Activated CD4-positive, CD25-positive, alpha-beta regulatory T cell (primary cell): ENCODE measurements at places on chromosomes 3 and 15.

- DNase-seq: no peak
Observed at GRCh38 chr15:78212008-78212407, 22.4 kb downstream of the ACSBG1 start.

GRCh38 chr3:111852540-111852939 is 6.5 kb upstream of the PHLDB2 start:
- no peak for DNase-seq

- DNase-seq: no peak
Observed at GRCh38 chr3:65935724-65936123, 103.0 kb downstream of the MAGI1 start.

DNA sequence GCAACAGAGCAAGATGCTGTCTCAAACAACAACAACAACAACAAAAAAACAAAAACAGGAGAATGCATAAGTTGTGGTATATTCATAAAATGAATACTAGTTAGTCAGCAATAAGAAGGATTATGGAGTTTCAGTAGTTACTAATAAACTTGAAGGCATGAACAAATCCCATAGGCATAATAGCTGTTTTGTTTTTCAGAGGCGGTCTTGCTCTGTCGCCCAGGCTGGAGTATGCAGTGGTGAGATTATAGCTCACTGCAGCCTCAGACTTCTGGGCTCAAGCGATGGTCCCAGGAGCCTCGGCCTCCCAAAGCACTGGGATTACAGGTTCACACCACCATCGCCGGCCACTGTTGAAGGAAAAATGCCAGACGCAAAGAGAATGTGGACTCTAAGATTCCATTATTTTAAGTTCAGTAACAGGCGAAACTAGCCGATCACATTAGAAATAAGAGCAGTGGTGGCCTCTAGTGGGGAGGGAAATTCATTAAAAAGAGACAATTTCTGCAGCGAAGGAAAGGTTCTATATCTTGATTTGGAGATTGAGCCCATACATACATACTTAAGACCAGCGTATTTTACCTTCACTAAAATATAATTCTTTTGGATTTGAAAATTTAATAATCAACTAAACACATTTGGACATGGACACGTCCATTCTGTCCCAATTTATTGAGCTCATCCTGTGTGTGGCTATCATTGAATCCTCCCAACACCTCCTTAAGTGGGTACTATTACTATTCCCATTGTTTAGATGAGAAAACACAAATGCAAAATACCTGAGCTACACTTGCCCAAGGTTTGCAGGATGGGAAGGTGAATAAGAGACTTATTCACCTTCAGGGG is 27.4 kb upstream of the HDAC11 start:
- peak; percentile 11 for DNase-seq

DNA sequence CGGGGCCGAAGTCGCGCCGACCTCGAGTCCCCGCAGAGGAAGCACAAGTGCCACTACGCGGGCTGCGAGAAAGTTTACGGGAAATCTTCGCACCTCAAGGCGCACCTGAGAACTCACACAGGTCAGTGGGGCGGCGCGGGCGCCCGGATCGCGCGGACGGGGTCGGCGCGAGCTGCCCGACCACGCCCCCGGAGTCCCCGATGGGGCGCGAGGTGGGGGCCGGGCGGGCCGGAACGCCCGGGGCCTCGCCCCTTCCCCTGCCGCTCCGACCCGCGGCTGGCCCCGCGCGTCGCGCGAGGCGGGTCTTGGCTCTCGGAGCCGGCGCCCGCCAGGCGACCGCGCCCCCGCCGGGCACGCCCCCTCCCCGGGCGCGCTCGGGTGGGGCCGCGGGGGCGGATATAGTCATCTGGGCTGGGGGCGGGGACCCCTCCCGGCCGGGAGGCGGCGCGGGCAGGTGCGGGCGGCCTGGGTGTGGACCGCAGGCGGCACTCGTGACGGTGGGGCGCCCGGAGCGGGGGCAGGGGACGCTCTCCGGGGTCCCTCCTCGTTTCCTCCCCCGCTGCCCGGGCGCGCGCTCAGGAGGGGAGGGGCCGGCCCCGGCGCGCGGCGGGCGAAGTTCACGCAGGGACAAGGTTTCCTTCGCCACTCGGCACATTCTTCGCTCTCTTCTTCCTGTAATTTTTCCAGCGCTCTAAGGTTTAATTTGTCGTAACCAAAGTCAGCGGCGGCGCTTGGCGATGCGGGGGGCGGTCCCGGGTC is 1.2 kb downstream of the KLF13 start:
- DNase-seq: peak; percentile 39

DNA sequence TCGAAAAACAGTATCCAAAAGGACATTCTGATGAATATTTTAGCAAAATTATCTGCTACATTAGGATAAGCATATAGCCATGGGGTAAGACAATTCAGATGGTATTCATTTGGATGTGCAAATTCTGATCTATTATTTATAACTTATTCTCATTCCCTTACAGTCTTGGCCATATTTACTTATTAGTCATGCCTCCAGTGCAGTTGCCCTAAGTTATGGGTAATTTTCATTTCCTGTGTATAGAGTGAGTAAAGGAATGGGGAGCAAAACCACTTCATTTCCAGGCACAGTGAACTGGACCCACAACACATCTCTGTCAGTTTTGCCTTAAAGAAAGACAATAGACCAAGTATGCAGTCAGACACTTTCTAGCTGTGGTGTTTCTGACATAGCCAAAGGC is 134.3 kb downstream of the POLQ start:
- no peak for DNase-seq

- no peak for DNase-seq
Observed at GRCh38 chr3:143806038-143806437, 42.2 kb downstream of the SLC9A9 start.
